Fibroblast of skin of left biceps (primary cell): ENCODE measurements at places on chromosomes 7 and 10.

GRCh38 chr10:117631276-117632145 lies 89.0 kb downstream of the EMX2 start:
- DNase-seq, result no peak

- DNase-seq, result no peak
Observed at GRCh38 chr7:20030417-20030816, 186.8 kb downstream of the MACC1 start.

DNA sequence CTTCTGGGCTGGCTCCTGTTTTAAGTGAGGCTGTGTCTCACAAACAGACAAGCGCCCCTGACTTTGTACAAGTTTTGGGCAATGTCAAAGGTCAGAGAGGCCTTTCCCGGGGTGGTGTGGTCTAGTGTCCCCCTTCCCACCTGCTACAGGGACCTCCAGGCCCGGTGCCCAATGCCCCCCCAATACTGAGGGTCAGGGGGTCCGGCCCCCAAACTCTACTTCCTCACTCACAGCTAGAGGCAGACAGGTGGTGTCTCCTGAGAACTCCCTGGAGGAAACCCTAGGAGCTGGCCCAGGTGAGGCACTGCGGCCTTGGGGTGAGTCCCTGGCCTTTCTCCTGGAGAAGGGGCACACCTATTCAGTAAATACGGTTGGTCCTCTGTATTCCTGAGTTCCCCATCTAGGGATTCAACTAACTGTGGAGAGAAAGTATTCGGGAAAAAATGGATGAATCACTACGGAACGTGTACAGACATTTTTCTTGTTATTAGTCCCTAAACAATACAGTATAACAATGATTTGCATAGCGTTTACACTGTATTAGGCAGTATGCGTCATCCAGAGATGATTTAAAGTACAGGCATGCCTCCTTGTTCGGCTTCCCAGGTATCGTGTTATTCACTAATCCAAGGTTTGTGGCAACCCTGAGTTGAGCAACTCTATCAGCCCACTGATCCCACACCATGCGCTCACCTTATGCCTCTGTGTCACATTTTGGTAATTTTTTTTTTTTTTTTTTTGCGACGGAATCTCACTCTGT lies 308.1 kb downstream of the WDR37 start:
- no peak for DNase-seq

DNA sequence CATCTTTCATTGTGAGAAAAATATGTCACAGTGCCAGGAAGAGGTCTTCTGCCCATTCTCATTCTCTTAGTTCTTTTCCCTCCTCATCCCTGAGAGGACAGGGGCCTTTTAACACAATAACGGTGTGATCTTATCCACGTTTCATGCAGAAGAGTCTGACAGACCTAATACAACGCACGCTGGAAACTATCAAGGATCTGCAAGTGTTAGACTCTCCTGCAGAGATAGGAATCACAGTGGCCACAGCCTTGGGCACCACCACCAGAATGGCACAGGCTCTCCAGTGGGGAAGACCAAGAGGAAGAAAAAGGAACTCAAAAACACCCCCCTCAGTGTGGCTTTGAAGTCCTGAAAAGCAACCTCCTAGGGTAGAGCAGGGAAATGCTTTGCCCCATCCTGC lies 72.6 kb upstream of the LAMB4 start:
- no peak for DNase-seq

- no peak for DNase-seq
Observed at GRCh38 chr10:86350897-86351296, 15.7 kb downstream of the GRID1 start.

DNA sequence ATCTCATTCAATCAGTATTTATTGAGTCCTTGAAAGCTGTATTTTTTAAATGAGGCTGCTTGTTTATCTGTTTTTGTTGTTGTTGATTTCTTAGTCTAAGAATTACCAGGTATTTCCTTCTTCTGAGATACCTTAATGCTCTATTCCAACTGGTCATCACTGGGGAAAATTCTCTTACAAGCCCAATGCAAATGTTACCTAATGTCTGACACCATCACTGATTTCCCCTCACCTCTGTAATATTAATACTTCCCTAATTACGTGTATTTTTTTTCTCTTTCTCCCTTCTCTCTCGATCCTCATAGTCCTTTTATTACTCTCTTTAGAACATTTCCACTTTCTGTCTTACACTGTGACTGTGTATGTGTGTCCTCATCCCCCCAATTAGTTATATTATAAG lies 13.9 kb downstream of the HDAC9 start:
- DNase-seq, result no peak

GRCh38 chr7:115087437-115087836 lies 165.5 kb downstream of the MDFIC start:
- DNase-seq, result peak; percentile 67

- DNase-seq, result peak; percentile 62
Observed at GRCh38 chr10:88754287-88754686, 5.5 kb upstream of the LIPN start.

- no peak for DNase-seq
Observed at GRCh38 chr10:86786368-86786767, 29.9 kb downstream of the BMPR1A start.

GRCh38 chr10:104301907-104302690 lies 33.1 kb downstream of the GSTO2 start:
- no peak for DNase-seq

- DNase-seq, result no peak
Observed at GRCh38 chr7:134686786-134687185, 40.1 kb downstream of the BPGM start.

DNA sequence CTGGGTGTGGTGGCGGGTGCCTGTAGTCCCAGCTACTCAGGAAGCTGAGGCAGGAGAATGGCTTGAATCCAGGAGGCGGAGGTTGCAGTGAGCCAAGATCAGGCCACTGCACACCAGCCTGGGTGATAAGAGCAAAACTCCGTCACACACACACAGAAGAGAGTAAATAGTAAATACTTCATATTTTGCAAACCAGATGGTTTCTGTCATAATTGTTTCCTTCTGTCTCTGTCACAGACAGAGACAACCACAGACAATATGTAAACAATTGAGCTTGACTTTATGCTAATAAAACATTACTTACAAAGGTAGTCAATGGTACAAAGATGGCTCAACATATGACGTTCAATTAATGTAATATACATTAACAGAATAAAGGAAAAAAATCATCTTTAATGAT lies 83.7 kb downstream of the JMJD1C start:
- DNase-seq, result no peak

DNA sequence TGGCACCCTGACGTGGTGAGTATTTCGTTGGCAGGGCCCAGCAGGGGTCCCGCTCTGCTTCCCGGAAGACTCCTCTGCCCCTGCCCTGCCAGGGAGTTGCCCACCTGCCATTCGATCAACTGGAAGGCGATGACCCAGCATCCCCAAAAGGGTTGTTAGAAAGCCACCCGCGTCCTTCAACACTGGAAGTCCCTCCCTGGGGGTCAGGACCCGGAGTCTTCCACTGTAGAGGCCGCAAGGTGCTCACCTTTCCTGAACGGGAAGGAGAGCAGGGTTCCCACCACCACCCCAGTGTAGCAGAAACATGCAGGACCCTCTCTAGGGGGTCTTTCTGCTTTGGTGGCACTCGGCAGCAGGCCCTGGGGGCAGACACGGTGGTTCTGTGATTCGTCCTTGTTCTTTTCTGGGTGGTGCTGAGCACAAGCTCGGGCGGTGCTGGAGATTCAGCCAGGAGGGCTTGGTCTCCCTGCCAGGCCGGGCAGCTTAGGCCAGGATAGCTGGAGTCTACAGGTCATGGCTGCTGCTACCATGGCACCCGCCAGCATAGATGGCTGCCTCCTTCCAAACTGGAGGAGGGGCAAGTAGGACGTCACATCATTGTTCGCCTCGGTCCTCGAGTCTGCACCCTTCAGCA lies 19.6 kb upstream of the DPYSL4 start:
- DNase-seq, result no peak

GRCh38 chr7:122699017-122699416 lies at the start of gene RNF133:
Gene RNF133 (minus strand): TSS chr7:122699117. CDS start chr7:122698918, 199 bp downstream.
- no peak for DNase-seq

GRCh38 chr7:82035456-82035855 lies 265.6 kb upstream of the HGF start:
- no peak for DNase-seq

- no peak for DNase-seq
Observed at GRCh38 chr10:91681361-91682276, 48.7 kb upstream of the PPP1R3C start.

GRCh38 chr7:88116235-88116795 lies 103.5 kb downstream of the SRI start:
- DNase-seq, result no peak

DNA sequence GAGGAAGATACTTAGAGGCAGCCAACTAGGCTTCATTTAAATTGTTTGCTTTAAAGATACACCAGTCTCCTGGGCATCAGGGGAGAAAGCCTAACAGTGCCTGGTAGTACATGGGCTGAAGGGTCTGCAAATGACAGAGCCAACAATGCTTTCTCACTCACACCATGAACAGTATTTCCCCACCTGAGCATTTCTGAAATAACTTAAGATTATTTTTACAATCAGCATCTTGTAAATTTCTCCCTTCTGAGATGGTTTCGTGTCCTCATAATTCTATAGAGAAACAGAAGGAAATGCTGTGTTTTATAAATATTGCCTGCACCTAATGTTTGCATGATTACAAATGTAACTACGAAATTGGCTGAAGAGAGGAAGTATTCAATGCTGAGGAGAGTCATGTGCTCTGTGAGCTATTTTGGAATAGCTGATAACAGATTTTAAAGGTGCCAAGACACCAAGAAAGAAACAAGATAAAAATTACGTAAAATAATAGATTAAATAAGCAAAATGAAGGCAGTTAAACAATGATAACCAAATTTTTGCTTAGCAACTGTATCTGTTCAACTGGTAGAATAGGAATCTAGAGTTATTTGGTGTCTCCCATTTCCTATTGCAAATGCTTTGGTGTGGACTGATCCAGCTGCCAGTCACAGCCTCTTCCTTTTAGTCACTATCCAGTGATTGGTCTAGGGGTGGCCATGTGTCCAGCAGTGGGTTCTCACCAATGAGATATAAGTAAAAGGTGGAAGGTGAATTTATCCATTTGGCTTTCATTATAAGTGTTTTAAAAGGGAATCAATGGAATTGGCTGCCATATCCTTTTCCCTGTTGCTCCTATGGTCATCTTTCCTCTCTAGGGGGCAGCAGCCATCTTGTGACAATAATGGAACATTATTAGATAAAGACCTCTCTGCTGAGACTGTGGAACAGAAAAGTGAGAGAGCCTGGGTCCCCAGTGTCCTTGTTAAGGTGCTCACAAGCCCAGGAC lies 167.9 kb upstream of the SLC26A5 start:
- no peak for DNase-seq

GRCh38 chr10:24324651-24325050 lies 115.7 kb downstream of the KIAA1217 start:
- no peak for DNase-seq

DNA sequence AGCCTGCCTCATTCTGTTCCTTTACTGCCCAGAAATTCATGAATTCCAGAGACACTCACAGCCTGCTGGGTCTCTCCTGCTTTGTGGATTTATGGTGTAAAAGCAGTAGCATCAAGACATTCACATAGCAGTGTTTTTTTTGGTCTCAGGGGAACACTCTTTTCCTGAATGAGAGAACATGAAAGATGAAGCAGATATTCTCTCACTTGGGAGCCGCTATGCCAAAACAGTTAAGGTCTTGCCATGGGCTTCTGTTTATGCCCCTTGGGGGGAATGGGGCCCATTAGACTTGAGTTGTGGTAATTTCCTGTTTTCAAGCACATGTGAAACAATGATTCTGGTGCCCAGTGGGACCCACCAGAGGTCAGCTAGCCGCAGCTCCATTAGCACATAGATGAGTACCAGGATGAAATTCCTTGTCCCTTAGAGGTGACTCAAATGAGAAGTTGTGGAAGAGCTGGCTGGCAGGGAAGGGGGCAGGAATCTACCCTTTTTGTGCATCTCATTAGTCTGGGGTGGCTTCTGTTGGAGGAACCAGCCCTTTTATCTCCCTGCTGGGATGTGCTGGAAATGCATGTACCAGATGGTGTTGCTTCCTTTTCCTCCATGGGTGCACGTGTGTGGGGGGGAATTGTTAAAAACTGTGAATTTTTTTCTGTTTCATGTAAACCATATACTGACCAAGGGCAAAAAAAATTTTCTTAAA lies 13.3 kb downstream of the BMPER start:
- DNase-seq, result no peak

DNA sequence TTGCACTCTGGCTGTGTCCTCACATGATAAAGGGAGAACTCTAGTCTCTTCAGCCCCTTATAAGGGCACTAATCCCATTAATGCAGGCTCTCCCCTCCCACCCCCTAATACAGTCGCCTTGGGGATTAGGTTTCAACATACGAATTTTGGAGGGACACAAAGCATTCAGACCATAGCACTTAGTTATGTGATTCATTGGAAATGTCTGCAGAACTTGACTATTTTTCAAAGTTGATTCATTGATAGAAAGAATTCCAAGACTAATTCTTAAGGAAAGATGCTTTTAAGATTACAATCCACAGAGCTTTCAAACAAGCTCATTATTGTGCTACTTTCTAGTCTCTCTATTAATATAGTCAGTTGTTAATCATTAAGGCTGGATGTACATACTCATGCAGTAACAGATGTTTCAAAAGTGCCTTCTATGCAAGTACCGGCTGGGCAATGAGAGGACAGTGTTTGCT lies 85.3 kb upstream of the RPA3 start:
- peak; percentile 5 for DNase-seq

GRCh38 chr7:157233677-157234076 lies 95.0 kb downstream of the UBE3C start:
- DNase-seq, result no peak

DNA sequence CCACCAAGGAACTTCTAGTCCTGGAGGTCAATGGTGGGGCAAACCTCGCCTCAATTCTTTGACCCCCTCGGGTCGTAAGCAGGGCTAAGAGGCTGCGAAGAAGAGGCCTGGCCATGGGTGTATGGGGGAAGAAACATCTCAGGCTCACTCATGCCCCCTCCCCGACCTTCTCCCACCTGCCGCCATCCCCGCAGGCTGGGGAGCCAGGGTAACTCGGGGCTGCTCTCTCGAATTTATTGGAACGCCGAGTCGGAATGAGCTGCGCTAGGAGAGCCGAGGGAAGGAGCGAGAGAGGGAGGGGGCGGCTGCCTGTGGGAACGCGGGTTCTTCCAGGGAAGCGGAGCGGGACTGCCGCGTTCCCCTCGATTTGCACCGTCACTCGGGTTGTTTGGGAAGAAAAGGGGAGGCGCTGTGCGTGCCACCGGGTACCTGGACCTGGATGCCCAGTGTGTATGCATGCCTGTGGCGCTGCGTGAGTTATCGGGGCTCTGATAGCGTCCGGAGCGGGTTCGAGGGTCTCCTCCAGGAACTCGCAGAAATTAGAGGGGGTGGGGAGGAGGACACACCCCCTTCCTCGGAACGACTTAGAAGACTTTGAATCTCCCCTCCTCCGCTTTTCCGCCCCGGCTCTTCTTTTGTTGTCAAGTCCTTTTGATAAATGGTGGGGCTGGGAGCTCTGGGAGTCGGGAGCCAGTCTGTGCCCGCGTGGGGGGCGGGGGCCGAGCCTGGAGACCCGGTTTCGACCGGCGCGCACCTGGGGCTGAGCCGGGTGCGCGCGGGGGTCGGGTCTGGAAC lies 1.8 kb upstream of the ZNF503 start:
- no peak for DNase-seq

- no peak for DNase-seq
Observed at GRCh38 chr10:43585046-43585445, 10.6 kb upstream of the ZNF239 start.

GRCh38 chr10:7585228-7585627 lies 81.5 kb downstream of the ITIH5 start:
- no peak for DNase-seq

- peak; percentile 81 for DNase-seq
Observed at GRCh38 chr10:30185916-30186315, 126.5 kb upstream of the JCAD start.

- DNase-seq, result peak; percentile 34
Observed at GRCh38 chr7:28573059-28573553, 160.8 kb downstream of the CREB5 start.
